ENCODE measurements at places on chromosomes 13 and 19.

- no peak overlapping the region for H3K27ac ChIP-seq
- DNase-seq = peak; percentile 87
- peaks cover 9% of the 10 kb centered on the region for H3K4me1 ChIP-seq
- H3K27me3 ChIP-seq = peaks cover 100% of the 10 kb centered on the region
Observed at GRCh38 chr19:18789883-18790565, 1.1 kb downstream of the COMP start.

DNA sequence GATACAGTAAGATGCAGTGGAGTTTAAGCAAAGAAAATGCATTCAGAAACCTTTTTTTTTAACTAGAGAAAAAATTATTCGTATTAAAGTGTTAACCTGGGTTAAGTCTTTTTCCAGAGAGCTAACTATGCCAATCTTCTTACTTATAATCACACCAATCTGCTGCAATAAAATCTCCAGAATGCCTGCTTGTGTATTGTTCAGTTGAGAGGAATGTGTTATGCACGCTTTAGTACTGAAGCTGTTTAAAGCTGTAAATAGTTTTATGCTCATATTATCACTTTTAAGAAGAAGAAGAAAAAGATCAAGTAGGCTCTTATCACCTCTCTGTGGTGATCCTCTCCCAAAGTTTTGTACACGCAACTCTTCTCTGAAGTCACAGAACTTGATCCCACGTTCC, 528.7 kb downstream of the RFC3 start:
- no peak overlapping the region for H3K4me3 ChIP-seq
- H3K27ac ChIP-seq = no peak overlapping the region
- no peaks in the 10 kb centered on the region for H3K36me3 ChIP-seq
- DNase-seq = no peak
- no peaks in the 10 kb centered on the region for H3K27me3 ChIP-seq

GRCh38 chr19:53424968-53425597, 6.7 kb upstream of the ZNF761 start:
- H3K27me3 ChIP-seq = no peaks in the 10 kb centered on the region
- H3K36me3 ChIP-seq = no peaks in the 10 kb centered on the region
- peak; percentile 86 for DNase-seq

- H3K4me3 ChIP-seq = no peak overlapping the region
- no peaks in the 10 kb centered on the region for H3K27me3 ChIP-seq
- no peak for DNase-seq
- H3K27ac ChIP-seq = no peak overlapping the region
- H3K36me3 ChIP-seq = no peaks in the 10 kb centered on the region
- H3K4me1 ChIP-seq = no peaks in the 10 kb centered on the region
Observed at GRCh38 chr13:31045286-31046081, 113.0 kb downstream of the TEX26 start.

DNA sequence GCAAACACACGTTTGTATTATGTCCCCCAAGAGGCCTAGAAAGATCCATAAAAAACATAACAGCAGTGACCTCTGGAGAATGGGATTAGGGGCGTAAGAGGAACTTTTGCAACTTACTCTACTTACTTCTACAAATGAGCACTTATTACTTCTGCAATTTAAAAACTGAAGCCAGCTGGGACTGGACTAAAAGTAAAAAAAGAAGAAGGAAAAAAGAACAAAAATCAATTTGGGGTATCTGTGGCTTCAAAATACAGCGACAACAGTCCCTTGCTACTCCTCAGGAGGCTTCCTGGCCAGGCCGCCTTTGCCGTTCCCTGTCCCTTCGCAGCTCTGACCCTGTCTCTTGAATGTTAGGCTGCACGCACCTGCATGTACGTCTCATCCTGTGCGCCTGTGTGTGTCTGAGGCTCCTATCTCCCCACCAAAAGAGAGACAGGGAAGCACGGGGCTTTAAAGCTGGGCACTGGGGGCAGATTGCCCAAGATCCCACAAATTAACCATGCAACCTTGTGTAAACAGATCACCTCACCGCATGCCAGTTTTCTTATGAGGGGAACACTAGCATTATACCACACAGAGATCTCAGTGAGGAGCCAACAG, 12.1 kb upstream of the FKRP start:
- DNase-seq = no peak
- H3K36me3 ChIP-seq = peaks cover 4% of the 10 kb centered on the region
- H3K27me3 ChIP-seq = no peaks in the 10 kb centered on the region
- H3K4me1 ChIP-seq = no peaks in the 10 kb centered on the region
- no peak overlapping the region for H3K4me3 ChIP-seq
- no peak overlapping the region for H3K27ac ChIP-seq

DNA sequence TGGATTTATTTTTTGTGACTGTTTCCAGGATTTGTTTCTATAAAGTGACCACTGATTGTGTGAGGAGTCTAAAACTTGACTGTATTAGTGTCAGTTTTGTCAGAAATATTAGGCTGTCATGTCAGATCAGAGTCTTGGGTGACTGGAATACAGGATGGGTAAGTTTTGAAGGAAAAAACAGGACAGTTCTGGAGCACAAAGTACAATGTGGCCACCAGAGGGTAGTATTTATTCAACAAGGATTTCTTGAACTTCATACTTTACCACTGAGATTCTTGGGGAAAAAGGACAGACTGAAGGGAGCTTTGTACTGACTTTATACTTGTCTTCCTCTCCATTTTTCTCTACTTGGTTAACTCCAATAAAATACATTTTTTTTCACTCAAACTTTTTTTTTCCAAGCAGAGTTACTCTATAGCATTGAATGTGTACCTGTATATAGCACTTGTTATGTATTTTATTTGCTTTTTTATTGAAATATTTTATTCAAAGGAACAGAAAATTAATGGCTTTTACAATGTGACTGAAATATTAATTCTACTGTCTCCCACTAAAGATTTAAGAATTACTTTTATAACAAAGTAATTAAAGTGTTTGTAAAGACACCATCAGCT, 51.1 kb downstream of the LMO7 start:
- H3K4me1 ChIP-seq = no peaks in the 10 kb centered on the region
- H3K36me3 ChIP-seq = no peaks in the 10 kb centered on the region
- no peak overlapping the region for H3K27ac ChIP-seq
- no peak overlapping the region for H3K4me3 ChIP-seq

DNA sequence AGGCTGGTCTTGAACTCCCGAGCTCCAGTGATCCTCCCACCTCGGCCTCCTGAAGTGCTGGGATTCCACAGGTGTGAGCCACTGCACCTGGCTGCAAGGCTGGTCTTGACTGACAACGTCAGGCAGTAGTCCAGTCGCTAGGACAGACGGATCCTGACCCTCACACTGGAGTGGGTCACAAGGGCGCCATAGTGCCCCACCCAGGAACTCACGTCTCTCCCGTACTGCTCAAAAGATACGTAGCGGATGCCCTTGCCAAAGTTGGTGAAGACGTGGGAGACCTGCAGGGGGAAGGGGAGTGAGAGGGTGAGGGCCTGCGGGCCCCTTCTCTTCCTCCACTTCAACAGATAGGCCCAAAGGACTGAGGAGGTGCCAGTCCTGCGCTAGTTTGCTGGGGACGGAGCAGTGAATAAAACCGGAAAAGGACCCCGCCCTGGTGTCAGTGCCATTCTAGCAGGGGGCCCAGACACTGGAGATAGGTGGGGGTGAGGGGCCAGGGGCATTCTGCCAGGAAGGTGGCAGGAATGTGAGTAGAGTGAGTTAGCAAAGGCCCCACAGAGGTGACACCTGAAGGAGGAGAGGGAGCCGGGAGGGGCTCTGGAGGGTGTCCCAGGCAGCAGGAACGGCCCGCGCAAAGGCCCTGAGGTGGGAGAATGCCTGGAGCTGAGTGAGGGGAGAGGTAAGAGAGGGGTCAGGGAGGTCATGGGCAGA, 11.9 kb downstream of the MRPS12 start:
- H3K27me3 ChIP-seq = no peaks in the 10 kb centered on the region
- no peak overlapping the region for H3K27ac ChIP-seq
- DNase-seq = no peak

DNA sequence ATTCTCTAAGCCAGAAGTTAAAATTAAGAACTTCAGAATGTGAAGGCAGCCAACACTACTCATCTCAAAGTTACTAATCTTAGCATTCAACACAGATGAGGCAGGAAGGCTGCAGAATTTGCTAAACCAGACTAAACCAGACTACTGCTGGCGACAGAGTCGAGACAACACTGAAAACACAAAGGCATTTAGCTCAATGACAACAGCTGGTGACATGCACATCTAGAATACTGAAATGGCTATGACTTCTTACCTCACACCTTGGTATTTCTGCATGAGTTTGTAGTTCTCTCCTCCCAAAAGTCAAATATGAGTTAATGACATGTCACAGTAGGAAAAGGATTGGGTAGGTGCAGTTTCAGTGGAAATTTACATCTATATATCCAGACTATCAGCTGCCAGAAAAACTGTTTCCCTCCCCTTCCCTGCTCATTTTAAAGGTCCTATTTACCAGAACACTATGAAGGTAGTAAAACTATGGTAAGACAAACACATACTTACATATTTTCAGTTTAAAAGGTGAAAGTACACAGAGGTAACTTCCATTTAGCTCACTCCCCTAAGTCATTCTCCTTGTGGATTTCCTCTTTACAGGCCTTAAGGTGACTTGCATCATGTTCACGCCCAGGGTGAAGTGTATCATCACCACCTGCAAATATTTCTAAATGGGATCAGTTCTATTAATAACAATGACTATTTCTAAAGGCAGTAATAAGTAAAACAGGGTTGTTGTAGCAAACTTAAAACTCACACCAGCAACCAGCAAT, 21.4 kb downstream of the FOXO1 start:
- H3K4me1 ChIP-seq = peaks cover 34% of the 10 kb centered on the region
- no peaks in the 10 kb centered on the region for H3K36me3 ChIP-seq
- DNase-seq = peak; percentile 29
- no peak overlapping the region for H3K27ac ChIP-seq

DNA sequence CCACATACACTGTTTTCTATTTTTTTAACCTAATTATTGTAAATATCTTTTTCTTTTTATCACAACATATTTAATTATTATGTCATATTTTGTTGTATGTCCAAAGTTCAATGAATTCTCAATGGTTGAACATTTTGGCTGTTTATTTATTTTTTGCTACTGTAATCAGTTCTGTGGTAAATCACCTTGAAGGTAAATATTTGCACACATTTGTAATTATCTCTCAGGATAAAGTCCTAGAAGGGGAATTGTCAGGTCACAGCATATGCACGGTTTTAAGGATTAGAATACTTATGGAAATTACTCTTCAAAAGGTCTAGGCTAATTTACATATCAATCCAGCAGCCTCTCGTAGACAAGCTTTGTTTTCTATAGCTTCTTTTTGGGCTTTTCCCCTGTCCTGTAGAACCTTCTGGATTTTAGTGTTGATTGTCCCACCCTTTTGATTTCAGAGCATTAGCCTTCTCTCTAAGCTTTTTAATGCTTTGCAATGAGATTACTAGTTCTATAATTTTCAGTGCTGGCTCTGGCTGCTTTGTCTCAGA, 362.6 kb downstream of the KCNRG start:
- no peaks in the 10 kb centered on the region for H3K36me3 ChIP-seq
- H3K4me3 ChIP-seq = no peak overlapping the region
- H3K4me1 ChIP-seq = peaks cover 18% of the 10 kb centered on the region
- DNase-seq = no peak
- no peaks in the 10 kb centered on the region for H3K27me3 ChIP-seq

GRCh38 chr13:92896842-92897241, 329.8 kb upstream of the GPC6 start:
- no peaks in the 10 kb centered on the region for H3K4me1 ChIP-seq
- no peaks in the 10 kb centered on the region for H3K36me3 ChIP-seq

- H3K36me3 ChIP-seq = no peaks in the 10 kb centered on the region
- H3K27ac ChIP-seq = no peak overlapping the region
- DNase-seq = peak; percentile 77
- peaks cover 17% of the 10 kb centered on the region for H3K27me3 ChIP-seq
- no peak overlapping the region for H3K4me3 ChIP-seq
- peaks cover 3% of the 10 kb centered on the region for H3K4me1 ChIP-seq
Observed at GRCh38 chr19:17332677-17333581, 1.7 kb downstream of the ANO8 start.

DNA sequence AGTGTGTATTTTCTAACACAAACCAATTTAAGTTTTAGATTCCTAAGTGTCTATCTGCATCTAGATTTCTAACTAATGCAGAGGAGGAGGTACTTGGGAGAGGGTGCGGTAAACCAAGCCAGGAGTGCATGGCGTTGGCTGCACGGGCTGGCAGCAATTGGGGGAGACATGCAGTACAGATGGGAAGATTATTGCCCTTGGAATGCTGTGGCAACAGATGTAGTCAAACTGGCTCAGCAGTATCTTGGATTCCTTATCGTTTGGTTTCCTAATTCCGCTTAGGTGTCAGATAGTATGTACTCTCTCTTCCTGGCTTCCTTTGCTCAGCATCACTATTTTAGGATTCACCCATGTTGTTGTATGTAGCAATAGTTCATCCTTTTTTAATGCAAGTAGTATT, 29.4 kb upstream of the STK24 start:
- H3K36me3 ChIP-seq = no peaks in the 10 kb centered on the region
- H3K27ac ChIP-seq = no peak overlapping the region
- DNase-seq = peak; percentile 37

DNA sequence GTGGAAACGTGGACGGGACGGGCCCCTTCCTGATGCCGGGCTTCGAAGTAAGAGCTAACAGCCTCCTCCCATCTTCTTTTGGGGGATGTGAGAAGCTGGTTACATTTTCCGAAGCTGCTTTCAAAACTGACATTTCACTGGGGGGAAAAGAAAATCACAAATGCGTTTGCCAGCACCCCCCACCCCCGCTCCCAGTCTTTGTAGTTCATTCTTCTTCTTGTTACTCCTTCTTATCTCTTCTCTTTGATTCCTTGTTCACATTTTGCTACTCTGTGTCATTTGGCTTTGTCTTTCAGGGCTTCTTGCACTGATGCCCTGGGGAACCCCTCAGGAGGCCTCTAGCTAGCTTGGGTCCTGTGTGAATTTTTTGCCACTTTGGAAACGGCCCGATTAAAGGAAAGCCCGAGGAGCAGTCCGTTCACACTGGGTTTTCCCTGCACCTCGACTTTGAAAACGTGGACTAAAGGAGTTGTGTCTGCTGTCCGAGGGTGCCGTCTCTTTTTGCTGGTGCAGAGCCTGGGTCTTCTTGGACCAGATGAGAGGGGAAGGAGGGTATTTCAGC, 1.3 kb downstream of the CARM1 start:
- no peak for DNase-seq
- H3K27ac ChIP-seq = no peak overlapping the region
- no peaks in the 10 kb centered on the region for H3K36me3 ChIP-seq
- H3K27me3 ChIP-seq = no peaks in the 10 kb centered on the region

DNA sequence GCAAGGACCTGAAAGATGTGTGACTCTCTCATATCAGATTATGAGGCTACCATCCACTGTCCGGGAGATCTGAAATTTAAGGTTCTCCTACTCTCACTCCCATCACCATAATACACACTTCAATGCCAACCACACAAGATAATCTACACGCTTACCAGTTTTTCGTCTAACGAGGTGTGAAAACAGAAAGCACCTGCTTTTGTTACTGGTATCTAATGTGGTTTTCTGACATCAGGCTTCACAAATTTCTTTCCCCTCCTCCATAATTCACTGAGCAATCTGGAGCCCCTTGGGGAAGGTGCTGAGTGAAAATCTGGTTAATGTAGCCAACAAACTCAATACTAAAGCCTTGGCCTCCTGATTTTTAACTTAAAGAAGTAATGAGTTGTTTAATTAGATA, 10.1 kb upstream of the LRCH1 start:
- H3K27ac ChIP-seq = no peak overlapping the region
- no peaks in the 10 kb centered on the region for H3K36me3 ChIP-seq
- H3K4me3 ChIP-seq = no peak overlapping the region
- no peak for DNase-seq

Measured in neural progenitor cell (in vitro differentiated cells).